ENCODE measurements at places on chromosomes 1 and 21.

- no peak for DNase-seq
Measured at GRCh38 chr1:154334079-154335024, 9.0 kb downstream of the ATP8B2 start.

GRCh38 chr1:16175610-16176553, 20.0 kb upstream of the EPHA2 start:
- no peak for DNase-seq

DNA sequence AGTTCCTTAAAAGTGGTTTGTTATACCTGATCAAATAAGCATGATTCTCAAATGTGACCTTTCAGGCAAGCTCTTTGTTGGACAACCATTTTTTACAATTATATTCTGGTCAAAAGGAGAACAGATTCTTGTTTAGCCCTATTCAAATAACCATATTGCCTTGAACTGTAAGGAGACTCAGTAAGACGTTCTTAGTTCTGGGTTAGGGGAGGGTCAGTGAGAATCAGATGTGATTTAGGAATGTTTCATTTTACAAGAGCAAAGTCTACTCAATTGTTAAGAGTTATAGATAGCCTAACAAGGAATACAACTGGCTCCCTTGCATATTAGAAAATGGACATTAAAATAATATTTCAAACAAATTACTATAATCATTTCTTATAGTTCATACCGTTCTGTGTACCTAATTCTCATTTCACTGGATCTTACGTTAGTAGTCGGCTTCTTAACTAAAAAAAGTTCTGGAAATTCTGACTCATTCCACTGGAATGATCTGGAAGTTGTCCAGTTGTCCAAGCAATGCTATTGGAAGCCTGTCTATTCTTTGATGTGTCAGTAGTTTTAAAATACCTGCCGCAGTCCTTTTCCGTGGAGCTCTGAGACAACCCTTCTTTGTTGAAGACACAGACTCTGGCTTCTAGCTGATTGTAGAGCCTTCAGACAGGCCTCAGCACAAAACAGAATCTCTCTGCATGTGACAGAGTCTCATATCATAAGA, 88.8 kb downstream of the MAST2 start:
- no peak for DNase-seq

GRCh38 chr1:67583462-67583950, 101.5 kb upstream of the GADD45A start:
- DNase-seq, result no peak

- no peak for DNase-seq
Measured at GRCh38 chr1:234628089-234628488, 18.1 kb upstream of the IRF2BP2 start.

DNA sequence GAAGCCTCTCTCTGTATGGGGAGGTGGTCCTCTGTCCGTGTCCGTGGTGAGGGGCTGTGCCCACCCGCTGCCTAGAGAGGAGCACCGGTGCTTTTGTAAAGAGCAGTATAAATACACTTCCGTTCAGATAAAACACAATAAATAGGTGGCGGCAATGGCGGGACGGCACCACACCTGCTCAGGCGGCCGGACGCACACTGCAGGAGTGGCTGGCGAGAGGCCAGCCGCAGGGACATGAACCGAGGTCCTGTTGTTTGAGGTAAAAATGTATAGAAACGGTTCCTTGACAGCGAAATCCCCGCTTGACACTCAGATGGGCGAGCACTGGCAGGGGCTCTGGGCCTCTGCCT, 40.8 kb downstream of the KRTAP10-1 start:
- no peak for DNase-seq

DNA sequence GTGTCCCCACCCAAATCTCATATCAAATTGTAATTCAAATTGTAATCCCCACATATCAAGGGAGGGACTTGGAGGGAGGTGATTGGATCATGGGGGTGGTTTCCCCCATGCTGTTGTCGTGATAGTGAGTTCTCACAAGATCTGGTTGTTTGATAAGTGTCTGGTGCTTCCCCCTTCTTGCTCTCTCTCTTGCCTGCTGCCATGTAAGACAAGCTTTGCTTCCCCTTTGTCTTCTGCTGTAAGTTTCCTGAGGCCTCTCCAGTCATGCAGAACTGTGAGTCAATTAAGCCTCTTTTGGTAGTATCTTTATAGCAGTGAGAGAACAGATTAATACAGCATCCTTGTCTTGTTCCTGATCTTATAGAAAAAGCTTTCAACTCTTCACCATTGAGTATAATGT, 6.5 kb upstream of the LRRC39 start:
- DNase-seq, result no peak

DNA sequence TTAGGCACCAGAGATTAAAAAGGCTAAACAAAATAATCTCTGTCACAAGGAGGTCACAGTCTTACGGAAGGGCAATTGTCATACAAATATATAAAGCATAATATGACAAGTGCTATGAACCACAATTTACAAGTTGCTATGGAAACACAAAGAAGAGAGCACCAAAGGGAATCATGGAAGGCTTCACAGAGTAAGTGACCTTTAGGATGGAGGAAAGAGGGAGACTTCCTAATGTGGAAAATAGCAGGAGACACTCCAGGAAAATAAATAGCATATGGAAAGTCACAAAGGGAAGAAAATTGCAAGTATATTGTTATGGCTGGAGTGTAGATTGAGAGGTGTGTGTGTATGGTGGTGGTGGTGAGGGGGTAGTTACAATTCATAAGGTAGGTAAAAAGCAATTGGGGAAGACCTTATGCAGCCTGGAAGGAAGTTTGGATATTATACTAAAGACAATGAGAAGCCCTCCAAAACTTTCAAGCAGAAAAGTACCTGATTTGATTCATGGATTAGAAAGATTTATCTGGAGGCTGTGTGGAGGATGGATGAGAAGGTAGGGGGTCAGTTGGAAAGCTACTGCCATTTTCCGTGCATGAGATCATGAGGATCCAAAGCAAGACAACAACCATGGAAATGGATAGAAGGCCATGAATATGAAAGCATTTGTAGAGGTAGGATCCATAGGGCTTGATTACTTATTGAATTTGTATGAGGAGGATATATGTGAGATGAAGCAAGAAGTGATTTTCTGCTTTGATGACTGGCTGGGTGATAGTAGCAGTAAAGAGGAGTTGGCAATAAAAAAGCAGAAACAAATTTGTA, 61.7 kb downstream of the SAMSN1 start:
- DNase-seq, result no peak

DNA sequence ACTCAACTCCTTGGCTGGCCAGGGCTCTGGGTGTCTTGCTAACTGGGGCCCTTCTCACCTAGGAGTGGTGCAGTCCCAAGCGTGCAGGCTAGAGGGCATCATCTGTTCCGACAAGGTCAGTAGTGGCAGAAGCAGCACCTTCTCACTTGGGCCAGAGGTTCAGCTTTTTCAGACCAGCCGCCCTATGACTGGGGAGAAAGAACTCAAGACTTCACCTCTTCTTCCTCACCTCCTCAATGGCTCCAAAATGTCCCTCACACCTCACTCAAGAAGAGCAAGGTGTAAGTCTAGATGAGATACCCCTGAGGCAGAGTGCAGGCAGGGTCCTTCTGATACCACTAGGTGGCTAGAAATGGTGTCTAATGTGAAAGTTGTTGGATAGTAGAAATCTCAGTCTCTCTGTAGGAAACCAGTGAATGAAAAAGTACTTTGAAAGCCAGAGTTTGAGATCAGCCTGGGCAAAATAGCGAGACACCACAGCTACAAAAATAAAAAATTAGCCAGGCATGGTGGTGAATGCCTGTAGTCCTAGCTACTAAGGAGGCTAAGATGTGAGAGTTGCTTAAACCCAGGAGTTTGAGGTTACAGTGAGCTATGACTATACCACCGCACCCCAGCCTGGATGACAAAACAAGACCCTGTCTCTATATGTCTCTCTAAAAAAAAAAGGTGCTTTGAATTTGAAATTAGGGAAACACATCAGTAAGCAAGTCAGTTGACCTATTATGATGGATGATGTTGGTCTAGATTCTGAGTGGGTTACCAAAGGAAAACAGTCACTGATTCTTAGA, 8.6 kb upstream of the IL20 start:
- no peak for DNase-seq

GRCh38 chr1:58936973-58937372, 153.1 kb upstream of the JUN start:
- DNase-seq, result no peak

GRCh38 chr1:58406301-58407071, 140.0 kb downstream of the OMA1 start:
- DNase-seq, result no peak

DNA sequence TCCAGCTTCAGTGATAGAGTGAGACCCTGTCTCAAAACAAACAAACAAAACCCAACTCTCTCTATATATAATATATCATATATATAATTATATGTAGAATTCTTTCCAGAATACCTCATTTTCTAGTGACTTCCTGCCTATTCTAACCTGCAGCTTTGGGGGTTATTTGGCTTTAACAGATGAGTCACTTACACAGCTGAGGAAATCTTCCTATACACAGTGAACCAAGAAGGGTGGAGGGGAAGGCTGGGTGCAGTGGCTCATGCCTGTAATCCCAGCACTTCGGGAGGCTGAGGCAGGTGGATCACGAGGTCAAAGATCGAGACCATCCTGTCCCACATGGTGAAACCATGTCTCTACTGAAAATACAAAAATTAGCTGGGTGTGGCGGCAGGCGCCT, 9.2 kb downstream of the RAB29 start:
- no peak for DNase-seq

DNA sequence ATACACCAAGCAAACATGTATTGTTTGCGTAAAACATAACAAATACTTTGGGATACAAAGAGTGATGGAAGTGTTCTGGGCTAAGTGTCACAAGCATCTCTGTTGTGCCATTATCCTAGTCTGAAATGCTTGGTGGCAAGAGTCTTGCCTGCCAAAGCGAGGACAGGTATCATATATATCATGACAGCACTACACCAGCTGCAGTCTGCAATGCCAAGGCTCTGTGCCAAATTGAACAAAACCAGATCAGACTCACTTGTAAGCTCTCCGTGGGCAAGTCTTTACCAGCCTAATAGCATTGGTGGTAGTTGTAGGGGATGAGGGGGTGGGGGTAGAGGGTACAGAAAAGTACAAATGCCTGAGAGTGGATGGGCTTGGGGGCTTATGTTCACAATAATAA, 119.2 kb downstream of the RWDD3 start:
- DNase-seq, result no peak

- no peak for DNase-seq
Measured at GRCh38 chr1:94925004-94925403, 1.9 kb downstream of the CNN3 start.

DNA sequence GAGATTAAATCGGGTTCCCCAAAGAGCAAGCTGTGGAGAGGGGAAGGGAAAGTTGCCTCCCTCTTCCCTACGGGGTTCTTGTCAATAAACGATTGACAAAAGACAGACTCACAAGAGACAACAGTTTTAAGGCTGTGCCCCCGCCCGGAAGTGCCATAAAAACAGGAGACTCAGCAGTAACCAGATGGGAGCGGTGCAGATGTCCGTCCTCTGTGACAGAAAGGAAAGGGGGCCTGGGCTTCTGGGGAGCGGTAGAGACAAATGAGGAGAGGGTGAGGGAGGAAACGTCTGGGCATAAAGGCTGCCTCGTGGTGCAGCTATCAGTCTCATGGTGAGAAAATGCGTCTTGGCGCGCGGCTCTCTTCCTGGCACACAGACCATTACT, 5.9 kb downstream of the TP73 start:
- DNase-seq, result no peak

DNA sequence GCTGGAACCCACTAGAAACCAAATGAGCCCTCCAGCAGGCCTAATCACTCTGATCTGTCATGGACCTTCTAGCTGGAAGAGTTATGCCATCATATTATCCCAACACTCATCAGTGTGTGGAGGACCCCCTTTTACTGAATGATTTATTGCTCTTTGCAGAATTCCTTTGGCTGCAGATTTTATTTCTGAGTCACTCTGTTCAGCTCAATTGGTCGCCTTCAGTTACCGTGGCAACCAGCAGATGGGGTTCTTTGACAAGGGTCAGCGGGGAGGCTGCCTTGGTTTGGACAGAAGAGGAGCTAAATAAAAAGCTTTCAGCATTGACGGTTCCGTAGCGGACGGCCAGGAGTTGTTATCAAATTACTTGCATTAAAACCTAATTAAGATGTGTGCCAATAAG, 220.1 kb downstream of the SDCCAG8 start:
- DNase-seq, result no peak

All from stimulated activated CD8-positive, alpha-beta memory T cell treated with anti-CD3 and anti-CD28 coated beads, Interleukin-15, amount 100 ng/mL, for 24 hours (primary cell).